Pancreas (tissue), 10 donors: ENCODE measurements at places on chromosomes 4 and X. TPM values are rescaled to one million over a fixed set of nuclear protein-coding genes. Genes with fewer than 3 reads are reported as not detected.

- DNase-seq, result no peak
These were observed 163.0 kb downstream of the FAM13A start for GRCh38 chr4:88893961-88894360.

- peak; percentile 60 for DNase-seq
These were observed 44.0 kb downstream of the SLC25A5 start for GRCh38 chrX:119512146-119512800.

DNA sequence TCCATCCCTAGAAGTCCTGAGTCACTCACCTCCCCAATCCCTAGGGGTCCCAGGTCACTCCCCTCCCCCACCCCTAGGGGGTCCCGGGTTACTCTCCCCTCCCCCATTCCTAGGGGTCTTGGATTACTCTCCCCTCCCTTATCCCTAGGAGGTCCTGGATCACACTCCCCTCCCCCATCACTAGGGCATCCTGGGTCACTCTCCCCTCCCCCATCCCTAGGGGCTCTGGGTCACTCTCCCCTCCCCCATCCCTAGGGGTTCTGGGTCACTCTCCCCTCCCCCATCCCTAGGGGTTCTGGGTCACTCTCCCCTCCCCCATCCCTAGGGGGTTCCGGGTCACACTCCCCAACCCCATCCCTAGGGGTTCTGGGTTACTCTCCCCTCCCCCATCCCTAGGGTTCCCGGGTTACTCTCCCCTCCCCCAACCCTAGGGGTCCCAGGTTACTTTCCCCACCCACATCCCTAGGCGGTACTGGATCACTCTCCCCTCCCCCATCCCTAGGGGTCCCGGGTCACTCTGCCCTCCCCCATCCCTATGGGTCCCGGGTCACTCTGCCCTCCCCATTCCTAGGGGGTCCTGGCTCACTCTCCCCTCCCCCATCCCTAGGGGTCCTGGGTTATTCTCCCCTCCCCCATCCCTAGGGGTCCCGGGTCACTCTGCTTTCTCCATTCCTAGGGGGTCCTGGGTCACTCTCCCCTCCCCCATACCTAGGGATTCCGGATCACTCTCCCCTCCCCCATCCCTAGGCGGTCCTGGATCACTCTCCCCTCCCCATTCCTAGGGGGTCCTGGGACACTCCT is 2.1 kb downstream of the ASMTL start:
- DNase-seq, result peak; percentile 42

GRCh38 chr4:60683973-60684372 is 516.2 kb upstream of the ADGRL3 start:
- DNase-seq, result no peak

DNA sequence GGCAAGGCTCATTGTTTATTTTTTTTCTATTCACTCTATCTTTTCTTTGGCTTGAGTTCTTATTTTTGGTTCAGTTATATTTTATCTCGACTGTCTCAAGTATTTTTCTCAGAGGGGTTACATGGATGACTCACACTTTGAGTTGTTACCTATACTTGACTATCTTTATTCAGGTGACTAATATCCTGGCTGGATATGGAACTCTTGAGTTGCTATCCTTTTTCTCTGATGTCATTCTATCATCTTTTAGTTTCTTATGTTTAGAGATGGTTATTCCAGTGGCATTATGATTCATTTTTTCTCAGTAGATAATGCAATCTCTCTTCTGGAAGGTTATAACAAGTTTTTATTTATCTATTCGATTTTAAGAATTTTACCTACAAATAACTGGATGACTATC is 117.9 kb downstream of the COX18 start:
- DNase-seq, result no peak

GRCh38 chrX:3142259-3143042 is 101.2 kb downstream of the ARSF start:
- no peak for DNase-seq

- DNase-seq, result no peak
These were observed 666.4 kb downstream of the ADGRL3 start for GRCh38 chr4:61866378-61867030.

DNA sequence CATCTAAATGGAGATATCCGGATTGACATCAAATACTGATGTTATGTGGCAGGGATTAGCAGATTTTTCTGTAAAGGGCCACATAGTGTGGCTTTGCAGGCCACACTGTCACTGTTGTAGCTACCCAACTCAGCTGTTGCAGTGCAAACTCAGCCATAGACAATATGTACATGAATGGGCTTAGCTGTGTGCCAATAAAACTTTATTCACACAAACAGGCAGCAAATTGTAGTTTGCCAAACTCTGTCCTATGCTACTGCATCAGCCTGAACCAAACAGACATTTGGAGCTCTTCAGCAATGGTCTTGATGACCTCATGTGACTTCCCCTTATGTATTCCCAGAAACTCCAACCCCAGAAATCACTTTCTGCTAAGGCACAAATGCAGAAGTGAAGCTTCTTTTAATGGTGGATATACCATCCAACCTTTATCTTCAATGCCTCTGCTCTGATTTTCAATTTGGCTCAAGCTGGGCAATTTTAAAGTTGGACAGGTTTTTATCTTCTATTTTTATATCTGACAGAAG is 18.4 kb upstream of the TRPC5OS start:
- DNase-seq, result no peak

DNA sequence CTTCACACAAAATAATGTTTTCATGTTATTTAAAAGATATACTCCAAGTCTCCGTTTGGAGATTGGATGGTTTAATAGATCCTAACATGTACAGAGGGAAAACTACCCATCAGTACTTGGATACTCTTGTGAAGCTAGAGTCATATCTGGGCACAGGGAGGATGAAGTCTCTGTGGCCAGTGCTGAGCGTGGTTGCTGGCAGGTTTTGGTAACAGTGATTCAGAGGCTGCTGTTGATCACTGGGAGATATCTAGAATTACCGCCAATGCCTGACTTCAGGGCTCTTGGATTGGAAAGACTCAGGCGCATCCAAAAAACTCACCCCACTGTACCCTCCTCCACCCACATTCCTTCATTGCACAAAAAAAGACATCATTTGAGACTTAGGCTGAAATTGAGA is 107.2 kb upstream of the PGRMC2 start:
- no peak for DNase-seq

DNA sequence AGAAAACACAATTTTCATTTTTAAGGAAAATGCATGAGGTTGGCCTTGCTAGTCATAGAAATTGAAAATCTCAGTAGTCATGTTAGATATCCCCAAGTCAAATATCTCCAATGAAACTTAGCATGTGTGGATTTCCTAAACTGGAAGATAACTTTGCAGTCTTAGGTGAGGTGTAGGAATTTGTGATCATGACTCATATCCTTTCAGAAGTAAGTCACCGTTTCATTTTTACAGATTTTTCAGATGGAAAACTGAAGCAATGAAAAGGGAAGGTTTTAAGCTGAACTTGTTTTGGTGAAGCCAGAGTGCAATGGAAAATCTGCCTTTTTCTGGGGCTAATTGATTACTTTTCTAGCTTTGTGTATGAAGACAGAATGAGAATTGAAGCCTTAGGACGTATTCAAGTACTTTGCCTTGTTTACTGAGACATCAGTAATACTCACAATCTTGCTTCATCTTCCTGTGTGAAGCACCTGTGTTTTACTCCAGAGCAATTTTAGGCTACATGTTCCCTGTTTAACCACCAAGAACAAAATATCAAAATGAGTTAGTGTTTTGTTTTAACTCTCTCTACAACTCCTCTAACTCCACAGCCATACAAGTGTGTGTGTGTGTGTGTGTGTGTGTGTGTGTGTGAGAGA is 1662.8 kb upstream of the ADGRL3 start:
- no peak for DNase-seq

- no peak for DNase-seq
These were observed 524.9 kb upstream of the HTR2C start for GRCh38 chrX:114058988-114059418.

- no peak for DNase-seq
These were observed 5.2 kb upstream of the TCEANC start for GRCh38 chrX:13647709-13648212.

DNA sequence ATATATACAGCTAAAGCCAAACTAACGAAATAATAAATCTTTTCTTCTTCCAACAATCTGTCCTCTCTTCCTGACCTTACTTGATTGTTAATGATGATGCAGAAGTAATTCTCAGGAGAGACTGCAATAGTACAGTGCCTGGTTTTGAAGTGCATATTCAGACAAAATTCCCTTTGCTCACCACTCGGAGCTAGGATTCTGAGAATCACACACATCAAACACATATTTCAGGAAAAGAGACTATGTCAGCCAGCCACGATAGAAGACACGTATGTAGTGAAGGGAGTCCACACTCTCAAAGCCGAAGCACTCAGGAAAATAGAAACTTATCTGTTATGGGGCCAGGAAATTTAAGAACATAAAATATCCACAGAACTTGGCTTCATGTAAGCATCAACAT is 362.5 kb upstream of the FAT1 start:
- no peak for DNase-seq

DNA sequence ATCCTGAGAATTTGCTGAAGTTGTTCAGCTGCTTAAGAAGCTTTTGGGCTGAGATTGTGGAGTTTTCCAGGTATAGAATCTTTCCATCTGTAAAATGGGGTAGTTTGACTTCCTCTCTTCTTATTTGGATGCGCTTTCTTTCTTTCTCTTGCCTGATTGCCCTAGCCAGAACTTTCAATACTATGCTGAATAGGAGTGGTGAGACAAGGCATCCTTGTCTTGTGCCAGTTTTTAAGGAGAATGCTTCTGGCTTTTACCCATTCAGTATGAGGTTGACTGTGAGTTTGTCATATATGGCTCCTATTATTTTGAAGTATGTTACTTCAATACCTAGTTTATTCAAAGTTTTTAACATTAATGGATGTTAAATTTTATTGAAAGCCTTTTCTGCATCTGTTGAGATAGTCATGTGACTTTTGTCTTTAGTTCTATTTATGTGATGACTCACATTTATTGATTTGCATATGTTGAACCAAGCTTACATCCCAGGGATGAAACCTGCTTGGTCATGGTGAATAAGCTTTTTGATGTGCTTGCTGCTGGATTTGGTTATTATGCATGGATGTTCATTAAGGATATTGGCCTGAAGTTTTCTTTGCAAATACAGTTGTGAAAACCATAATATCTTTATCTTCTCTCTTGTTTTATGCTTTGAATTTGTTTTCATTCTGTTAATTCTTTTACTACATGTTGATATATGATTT is 573.8 kb upstream of the NDST4 start:
- no peak for DNase-seq

GRCh38 chr4:3688018-3688998 is 77.9 kb upstream of the ADRA2C start:
- DNase-seq, result peak; percentile 39

DNA sequence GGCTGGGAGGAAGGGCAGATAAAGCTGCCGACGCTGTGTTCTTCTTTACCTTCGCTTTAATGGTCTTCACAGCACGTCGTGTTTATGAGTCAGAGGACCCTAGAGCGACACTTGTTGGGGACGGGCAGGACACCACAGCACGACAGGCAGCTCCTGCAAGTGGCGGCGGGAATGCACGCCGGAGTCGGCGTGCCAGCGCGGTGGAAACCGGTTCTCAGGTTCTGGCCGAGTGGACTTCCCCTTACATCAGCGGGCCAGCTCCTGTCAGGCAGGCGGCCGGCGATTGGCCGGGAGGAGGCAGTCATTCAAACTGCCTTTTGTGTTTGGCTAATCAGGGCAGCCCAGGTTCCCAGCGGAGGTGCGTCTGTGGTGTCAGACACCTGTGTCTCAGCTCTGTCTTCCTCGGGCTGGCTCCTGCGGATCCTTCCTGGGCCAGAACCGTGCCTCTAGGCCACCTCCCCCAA is 150.9 kb downstream of the SHROOM3 start:
- DNase-seq, result peak; percentile 92

DNA sequence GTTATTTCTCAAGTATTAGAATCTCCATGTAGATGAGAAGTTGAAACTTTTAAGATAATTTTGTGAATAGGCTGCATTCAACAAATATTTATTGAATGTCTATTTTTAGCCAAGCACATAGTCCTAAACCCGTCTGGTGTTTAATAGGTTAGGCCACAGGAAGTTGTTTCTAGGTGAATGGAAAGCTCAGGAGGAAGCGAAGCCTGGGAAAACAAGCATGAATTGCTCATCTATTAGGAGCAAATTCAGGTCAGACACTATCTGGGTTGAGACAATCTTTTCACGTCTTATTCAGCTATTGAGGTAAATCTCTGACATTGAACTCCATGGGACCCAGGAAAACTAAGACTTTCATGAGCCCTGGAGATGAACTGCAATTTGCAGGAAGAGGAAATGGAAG is 43.1 kb upstream of the FREM3 start:
- DNase-seq, result no peak

GRCh38 chr4:182143086-182143821 is 99.9 kb upstream of the TENM3 start:
- no peak for DNase-seq

GRCh38 chrX:13293700-13294099 is 26.2 kb downstream of the ATXN3L start:
- no peak for DNase-seq

DNA sequence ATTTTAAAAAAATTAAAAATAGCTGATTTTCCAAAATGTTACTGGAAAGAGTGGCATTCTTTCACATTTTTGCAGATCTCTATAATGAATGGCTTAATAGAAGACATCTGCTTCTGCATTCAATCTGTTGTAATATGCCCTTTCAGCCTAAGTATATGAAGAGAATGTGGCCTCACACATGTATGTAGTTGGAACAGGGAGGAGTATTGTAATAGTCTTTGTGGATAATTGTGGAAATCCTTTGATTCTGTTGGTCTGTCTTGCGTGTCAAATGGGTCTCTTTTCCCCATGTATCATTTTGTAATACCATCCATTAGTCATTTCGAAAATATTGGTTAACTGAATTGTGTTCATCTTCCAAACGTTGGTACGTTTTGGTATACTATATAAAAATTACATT is 11.6 kb downstream of the TXLNG start:
- no peak for DNase-seq

CPZ gene
- total RNA-seq, result 0.20 TPM

ZNF81 gene
- total RNA-seq, result 5.0 TPM

XPNPEP2 gene
- total RNA-seq, result 1.0 TPM

MAMLD1 gene
- 4.7 TPM for total RNA-seq

IRS4 gene
- 0.06 TPM for total RNA-seq

TMPRSS11B gene
- total RNA-seq, result not detected

AMTN gene
- not detected for total RNA-seq

TCP11X2 gene
- not detected for total RNA-seq

ERAS gene
- not detected for total RNA-seq

MTNR1A gene
- total RNA-seq, result 0.74 TPM

NIPAL1 gene
- total RNA-seq, result 2.3 TPM
